ENCODE measurements at places on chromosomes 16 and 17.

DNA sequence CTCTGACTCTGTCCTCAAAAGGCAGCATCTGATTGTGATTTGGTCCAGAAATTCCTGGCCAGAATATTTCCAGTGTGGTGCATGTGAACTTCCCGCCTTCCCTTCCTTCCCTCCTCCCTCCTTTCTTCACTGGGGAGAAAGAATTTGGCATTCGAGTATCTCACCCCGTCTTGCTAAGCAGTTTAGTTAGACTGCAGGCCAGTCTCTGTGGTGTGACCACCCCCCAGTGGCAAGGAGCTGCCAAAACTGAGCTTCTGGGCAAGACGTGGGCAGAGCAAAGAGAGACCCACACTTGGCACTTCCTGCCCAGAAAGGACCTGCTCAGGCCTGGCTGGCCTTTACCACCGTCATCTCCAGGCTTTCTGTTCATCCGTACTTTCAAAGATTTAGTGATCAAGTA is 36.4 kb downstream of the SNX20 start:
- DNase-seq, result peak; percentile 69

DNA sequence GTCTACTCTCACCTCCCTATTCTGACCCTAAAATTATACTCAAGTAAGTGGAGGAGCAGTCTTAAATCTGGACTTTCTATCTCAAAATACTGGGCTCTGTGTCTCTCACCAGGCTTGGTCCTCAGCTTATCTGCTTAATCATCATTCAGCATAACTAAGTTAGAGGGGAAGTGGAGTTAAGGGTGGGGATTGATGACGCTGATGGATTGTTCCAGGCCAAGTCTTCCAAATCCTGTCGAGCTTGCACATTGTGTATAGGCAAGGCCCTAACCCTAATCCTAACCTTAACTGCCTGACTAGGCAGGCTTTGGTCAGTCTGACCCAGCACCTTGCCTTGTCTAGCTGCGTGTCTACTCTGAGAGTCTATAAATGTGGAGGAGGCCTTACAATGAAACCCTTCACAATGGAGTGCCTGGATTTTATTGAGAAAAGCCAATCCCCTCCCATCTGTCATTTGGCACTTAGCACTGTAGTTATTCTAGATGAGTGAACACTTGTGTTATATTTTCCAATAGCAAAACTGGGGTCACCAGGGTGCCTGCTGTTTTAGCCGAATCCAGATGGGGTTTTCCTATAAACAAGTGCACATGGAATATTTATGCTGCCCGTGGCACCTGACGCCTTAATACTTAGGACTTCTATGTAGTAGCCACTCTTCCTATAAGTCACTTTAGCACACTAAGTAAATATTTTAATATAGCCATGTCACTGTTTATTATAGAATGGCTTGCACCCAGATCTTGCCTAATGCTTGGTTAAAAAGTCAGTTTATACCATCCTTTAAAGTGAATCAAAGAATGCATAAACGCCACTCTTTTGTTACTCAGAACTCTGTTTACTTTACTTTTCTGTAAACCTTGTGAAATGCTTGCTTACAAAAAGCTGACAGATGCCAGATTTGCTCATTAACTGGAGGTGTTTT is 193.2 kb upstream of the MYOCD start:
- DNase-seq, result no peak

GRCh38 chr17:79393358-79394052 is 217.3 kb downstream of the RBFOX3 start:
- peak; percentile 85 for DNase-seq

- no peak for DNase-seq
These were observed 272.2 kb downstream of the CDH13 start for GRCh38 chr16:82899006-82899405.

DNA sequence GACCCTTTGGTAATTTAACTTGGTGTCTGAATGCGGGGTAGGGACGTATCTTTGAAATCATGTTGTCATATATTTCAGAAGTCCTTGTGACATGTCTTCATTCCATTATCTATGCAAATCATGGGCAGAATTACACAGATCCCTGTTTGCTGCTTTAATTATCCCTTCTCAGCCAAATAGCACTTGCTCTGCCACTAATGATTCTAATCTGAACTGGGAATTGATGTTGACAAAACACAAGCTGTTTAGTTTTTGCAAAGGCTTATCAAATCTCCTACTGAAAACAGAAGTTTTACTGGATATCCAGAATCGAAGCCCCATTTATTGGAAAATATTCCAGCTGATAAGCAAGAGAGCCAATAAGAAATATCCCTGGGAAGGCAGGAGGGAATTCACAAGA is 205.9 kb upstream of the COX10 start:
- no peak for DNase-seq

DNA sequence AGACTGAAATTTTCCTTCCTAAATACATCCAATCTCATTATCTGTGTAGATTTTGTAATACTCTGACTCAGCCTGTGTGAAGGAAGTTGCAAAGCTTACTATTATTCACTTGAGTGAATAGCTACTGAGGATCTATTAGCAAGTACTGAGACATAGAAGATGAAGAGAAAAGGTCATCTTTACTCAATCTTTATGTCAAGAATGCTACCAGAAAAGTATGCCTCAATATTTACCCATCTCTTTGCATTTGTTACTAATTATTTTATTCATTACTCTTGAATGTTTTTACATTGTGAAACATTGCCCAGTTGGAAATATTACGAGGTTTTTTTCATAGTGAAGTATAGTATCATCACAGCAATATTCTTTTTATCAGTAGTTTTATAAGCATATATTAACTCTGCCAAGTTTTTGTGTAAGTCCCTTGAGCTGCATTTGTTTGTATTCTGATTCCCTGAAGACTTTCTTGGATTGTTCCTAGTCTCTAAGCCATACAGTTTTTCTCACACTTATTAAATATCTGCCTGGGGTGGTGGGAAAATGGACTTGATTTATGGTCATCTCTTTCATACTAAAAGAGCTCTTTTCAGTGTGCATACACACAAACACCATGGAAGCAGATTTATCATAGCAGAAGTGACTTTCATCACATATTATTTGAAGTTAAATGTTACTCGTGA is 110.4 kb downstream of the MRTFB start:
- DNase-seq, result no peak

GRCh38 chr17:29155227-29155965 is 24.8 kb downstream of the MYO18A start:
- DNase-seq, result peak; percentile 86

DNA sequence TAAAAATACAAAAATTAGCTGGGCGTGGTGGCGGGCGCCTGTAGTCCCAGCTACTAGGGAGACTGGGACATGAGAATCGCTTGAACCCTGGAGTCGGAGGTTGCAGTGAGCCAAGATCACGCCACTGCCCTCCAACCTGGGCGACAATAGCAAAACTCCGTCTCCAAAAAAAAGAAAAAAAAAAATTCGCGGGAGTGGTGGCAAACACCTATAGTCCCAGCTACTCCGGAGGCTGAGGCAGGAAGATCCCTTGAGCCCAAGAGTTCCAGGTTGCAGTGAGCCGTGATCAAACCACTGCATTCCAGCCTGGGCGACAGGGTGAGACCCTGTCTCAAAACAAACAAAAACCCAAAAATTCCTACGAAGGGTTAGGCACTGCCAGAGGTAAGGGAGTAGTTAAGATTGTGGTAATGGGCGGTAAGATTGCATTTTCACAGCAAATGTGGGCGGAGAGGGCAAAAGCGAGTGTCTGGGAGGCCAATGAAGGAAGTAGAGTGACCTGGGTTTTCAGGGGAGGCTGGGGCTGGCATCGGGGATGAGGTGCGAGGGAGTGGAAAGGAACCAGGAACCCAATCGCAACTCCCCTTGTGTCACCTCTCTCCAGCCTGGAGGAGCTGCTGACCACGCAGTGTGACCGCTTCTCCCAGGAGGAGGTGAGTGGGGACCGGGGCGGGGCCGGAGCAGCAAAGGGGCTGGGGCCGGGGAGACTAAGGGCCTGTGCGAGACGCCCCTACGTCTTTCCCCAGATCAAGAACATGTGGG is 2.6 kb downstream of the MYL11 start:
- DNase-seq, result no peak

- DNase-seq, result no peak
These were observed 1.0 kb upstream of the HSBP1 start for GRCh38 chr16:83806731-83807130.

DNA sequence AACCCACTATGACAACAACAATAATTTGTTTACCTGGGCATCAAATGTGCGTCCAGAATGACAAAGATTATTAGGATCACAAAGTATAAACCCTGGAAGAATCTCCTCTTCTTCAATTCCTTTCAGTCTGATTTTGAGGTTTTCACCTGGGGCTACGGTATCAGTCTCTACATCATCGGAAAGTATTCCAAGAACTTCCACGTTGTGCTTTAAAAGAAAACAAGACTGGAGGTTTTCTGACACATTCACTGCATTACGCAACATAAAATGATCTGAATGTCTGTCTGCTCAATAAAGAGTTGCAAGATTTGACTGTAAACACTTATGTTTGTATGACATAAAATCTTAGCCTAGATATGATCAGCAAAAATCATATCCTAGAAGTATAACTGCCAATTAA is 26.0 kb upstream of the RSL1D1 start:
- no peak for DNase-seq

- peak; percentile 84 for DNase-seq
These were observed 44.4 kb upstream of the MED13 start for GRCh38 chr17:62109378-62109902.

DNA sequence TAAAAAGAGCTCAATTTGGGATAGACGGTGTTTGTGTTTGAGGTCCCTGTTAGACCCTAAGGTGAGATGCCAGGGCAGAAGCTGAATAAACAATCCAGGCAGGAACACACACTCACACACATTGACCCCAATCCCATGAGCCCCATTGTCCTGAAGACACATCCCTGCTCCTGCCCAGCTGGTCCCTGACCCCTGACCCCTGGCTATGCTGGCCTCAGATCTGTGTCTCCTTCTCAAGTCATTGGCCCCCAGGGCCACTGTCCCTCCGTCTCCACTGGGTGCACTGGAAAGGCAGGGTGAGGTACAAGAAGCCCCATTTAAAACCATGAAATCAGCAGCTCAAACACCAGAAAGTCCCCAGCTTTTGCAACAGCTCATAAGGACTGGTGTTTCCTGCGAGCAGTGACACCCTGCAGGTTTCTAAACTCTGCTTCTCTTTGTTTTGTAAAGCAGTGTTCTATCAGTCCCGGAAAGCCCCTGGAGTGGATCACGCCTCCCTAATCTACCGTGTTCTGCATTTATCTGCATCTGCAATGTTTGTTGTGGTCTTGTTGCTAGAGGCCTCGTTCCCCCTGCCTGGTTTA is 18.0 kb upstream of the ASGR2 start:
- DNase-seq, result peak; percentile 79

DNA sequence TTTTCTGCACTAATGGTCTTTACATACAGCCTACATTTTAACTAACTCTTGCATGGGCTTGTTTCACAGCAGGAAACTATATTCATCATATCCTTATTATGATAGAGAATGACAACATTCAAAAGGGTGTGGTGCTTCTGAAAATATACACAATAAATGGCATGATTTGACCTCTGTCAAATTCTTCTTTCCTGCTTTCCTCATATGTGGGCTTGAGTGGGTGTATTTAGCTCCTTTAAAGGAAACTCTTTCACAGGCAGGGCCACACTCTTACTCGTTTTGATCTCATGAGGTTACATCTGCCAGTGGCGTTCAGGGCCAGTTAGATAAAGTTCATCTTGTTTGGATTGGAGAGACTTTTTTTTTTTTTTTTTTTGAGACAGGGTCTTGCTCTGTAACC is 6.1 kb downstream of the SLC35G3 start:
- DNase-seq, result no peak

DNA sequence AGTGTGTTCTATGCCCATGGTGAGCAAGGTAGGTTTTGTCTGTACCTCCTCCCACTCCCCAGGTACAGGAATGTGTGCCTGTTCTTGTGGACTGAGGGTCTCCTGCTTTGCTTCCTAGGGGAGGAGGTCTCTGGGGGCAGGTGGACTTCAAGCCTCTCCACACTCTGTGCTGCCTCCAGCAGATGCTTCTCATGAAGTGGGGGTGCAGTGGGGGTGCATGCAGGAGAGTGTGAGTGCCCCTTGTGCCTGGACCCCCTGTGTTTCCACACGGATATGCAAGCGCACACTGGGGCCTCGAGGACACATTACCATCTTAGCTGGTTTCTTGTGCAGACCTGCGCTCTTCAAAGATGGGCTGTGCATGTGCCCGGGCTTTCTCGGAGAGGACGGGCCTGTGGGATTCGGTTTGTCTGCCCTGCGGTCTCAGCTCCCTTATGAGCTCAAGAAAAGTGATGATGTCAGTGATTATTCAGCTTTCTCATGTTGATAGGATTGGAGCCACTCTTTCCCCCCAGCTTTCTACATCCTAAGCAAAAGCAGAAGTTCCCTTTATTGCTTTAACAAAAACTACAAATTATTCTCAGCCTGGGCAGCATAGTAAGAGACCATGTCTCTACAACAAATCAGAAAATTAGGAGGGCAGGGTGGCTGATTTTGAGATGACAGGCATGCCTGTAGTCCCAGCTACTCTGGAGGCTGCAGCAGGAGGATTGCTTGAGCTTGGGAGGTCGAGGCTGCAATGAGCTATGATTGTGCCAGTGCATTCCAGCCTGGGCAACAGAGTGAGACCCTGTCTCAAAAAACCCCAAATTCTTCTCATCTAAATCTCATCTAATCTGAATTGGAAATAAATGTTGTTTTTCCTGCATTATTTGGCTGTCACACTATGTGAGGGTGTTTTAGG is 86.8 kb downstream of the RPTOR start:
- no peak for DNase-seq

GRCh38 chr16:57916735-57917438 is 54.0 kb downstream of the CNGB1 start:
- DNase-seq, result no peak

DNA sequence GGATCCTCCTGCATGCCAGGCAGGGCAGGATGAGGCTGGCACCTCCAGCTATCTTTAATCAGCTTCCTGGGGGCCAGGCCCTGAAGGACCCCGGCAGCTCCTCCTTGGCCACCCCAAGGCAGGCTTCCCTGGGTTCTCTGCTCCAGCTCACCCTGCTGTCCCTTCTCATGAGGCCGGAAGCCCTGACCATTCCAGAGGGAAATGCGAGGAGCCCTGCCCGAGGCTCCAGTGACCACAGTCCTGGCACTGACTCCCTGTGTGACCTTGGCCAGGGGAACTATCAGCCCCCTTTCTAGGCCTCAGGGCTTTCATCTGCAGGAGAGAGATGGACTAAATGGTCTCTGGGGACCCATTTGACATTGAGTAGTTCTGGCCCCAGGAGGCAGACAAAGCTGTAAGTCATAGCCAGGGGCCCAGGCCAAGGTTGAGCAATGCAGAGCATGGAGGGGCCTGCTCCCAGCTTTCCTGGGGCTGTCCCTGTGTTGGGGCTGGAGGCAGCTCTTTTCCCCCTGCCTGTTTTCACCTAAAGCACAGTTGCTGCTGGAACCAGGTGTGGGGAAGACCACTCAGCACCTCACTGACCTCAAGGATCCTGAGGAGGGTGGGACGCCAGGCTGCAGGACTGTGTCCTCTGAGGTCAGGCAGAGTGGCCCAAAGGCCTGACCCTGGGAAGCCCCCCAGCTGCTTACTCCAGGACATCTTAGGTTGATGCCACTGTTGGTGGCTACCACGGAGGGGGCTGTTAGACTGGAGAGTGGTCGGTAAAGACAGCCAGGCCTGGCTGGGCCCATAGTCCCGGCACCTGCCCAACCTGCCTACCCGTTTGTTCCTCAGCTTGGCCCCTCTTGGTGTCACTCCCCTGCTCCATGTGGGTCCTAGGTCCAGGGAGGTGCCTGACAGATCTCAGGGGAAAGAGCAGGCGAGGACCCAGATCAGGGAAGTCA is 8.1 kb downstream of the KCNH6 start:
- DNase-seq, result no peak

All from activated CD4-positive, alpha-beta T cell treated with anti-CD3 and anti-CD28 coated beads for 36 hours (primary cell).